ENCODE measurements at places on chromosomes 2 and 18.

- no peak for DNase-seq
Measured at GRCh38 chr2:151729837-151730236, 4.4 kb downstream of the NEB start.

DNA sequence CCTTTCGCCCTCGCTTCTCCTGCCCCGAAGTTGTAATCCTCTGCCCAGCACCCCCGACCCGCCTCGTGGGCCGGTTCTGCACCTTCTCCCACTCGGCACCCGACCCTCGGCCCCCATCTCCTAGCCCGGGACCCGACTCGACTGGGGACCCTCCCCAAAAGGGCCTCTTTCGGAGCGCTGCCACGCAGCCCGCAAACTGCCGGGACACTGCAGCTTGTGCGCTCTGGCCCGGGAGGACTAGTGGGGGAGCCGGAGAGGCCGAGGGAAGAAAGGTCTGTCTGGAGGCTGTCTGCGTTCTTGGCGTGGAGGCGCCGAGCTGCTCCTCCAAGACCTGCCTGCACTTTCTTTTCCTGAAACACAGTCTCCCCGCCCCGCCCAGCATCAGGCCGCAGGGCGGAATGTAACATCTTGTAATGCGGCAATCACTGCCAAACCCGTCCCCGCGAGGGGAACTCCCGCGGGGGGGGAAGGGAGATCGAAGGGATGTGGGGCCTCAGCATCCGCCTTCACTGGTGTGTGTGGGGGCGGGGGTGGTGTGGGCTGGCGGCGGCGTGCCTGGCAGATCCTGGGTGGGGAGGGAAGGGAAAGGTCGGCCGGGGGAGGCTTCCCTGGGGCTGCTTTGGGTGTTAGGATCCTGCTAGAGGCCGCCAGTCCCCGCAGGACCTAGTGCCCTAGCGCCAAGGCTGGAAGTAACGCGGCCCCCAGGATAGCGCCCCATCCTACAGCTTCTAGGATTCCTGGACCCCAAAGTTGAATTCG is 7.4 kb downstream of the DLX2 start:
- no peak for DNase-seq

GRCh38 chr2:107728586-107728985 is 98.1 kb upstream of the RGPD4 start:
- DNase-seq: no peak

- DNase-seq: no peak
Measured at GRCh38 chr2:16687955-16688354, 22.3 kb upstream of the CYRIA start.

DNA sequence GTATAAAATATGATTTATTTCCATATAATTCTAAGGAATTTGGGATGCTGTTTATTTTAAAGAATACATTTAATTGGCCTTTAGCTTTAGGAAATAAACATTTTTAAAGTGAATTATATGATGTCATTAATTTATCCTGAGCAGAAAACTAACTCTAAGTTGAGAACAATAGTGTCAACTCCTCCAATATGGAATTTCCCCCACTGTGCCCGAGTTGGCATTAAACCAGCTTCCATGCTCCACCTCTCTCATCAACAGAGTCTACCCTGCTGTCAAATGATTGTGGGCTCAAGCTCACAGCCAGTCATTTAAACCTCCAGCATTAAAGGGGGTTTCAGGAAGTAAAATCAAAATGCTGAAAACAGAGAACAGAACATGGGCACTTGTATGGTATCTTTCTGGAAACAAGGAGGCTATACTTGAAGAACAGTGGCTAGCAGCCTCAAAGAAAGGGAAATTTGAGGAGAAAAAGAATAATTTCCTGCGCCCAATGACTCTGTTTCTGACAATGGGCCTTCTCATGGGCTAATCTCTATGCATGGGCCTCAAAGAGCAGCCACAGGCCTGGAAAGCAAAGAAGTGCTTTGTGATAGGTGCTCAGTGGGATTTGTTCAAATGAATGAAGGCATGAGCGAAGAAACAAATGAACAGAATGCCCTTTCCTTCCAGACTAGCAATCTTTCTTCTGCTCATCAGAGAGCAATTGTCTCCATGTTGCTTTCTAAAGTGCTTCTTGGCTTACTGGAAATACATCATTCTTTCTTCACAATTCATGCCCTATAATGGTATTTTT is 252.8 kb downstream of the MTX2 start:
- DNase-seq: no peak

DNA sequence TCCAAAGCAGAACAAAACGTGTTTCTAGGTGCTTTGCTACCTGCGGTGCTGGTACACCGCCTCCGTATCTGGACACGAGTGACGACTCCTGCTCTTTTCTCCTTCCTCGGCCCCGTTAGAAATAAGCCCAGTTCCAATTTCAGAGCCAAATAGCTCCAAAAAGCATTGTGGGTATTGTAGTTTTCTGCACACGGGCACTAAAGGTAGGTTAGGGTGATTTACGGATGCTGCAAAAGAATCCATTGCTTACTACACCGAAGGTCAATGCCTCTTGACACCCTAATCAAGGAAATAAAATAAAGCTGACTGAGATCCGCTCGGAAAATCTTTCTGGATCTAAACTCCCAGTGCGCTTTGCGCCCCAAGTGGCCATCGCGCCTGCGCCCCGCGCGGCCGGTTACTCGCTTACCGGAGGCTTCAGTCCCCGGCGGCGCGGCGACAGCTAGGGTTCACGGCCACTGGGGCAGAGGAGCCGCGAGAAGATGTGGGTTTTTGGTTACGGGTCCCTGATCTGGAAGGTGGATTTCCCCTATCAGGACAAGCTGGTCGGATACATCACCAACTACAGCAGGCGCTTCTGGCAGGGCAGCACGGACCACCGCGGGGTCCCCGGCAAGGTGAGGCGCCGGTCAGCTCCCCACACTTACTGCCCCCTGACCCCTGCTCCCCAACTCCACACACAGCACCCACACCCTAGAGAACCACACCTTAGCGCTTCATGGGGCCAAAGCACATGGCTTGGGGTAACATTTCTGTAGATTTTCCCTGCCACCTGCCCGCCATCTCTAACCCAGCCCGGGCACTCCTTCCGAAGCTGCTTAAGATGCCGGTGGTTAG is at the start of gene CHAC2:
TSS of gene CHAC2 (plus strand) at position 400 of the 837 bp plus-strand sequence. CDS start at position 483, 83 bp downstream.
- DNase-seq: peak; percentile 61

DNA sequence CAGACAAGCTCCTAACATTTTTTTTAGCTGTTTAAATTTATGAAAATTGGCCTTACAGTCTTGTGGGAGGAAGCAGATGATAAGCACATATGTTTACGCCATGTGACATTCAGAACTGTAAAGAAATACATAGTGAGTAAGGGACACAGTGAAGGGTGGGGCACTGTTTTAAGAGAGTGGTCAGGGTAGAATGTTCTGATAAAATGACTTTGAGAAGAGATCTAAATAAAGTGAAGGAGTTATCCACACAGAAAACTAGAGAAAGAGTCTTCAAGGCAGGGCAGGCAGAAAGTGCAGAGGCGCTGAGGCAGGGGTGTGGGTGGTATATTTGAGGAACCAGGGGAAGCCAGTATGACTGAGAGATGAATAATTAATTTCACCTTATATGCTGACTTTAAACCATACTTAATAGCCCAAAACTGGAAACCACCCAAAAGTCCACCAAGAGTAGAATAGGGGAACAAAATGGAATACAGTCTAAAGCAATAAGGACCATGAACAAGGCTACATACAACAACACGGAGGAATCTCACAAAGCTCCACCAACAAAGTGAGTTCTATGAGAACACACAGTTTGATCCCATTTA is 8.6 kb downstream of the MREG start:
- DNase-seq: no peak

GRCh38 chr18:72104851-72105250 is 439.3 kb downstream of the CBLN2 start:
- no peak for DNase-seq

DNA sequence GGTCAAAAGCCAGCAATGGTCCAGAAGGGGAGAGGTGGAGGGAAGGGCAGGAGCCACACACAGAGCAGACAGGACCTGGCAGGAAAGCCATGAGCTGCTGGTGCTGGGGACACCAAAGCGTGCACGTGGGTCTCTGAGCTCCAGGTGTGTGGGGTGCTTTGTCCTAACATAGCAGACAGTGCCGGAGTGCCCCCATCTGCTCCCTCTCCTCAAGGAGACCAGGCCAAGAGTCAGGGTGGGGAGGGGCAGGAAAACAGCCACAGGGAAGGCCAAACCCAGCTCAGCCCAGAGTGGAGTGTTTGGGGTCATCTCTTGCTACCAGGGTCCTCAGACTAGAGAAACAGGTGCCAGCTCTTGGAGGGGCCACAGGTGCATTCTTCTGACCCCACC is 4.2 kb upstream of the GPC1 start:
- DNase-seq: no peak

DNA sequence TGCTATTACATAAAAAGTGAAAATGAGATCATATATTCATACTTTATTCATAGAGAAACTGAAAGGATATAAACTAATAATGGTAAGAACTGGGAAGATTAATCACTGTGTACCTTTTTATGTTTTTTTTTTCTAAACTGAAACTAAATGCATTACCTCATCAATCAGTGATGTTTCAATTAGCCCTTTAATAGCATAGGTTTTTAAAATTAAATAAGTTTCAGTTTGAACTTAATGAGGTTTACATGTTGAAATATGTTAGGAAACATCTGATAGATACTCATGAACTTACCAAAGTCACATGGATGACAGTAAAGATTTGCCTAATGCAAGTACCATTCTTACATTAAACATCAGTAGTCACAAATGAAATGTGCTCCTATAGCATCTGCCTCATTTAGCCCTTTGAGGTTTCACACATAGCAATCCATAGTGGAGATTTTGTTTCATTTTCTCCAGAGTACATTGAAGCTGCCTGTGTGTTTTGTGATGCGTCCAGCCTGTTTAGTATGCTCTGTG is 8.9 kb downstream of the MAPRE2 start:
- no peak for DNase-seq

GRCh38 chr2:156331572-156332283 is 793 bp downstream of the NR4A2 start:
- no peak for DNase-seq

- no peak for DNase-seq
Measured at GRCh38 chr18:55003695-55004094, 44.4 kb upstream of the CCDC68 start.

- no peak for DNase-seq
Measured at GRCh38 chr2:29055601-29056000, 18.7 kb downstream of the PCARE start.

GRCh38 chr18:26714739-26715138 is 150.8 kb downstream of the AQP4 start:
- DNase-seq: no peak

GRCh38 chr2:202638721-202639120 is 4.0 kb downstream of the FAM117B start:
- DNase-seq: no peak

DNA sequence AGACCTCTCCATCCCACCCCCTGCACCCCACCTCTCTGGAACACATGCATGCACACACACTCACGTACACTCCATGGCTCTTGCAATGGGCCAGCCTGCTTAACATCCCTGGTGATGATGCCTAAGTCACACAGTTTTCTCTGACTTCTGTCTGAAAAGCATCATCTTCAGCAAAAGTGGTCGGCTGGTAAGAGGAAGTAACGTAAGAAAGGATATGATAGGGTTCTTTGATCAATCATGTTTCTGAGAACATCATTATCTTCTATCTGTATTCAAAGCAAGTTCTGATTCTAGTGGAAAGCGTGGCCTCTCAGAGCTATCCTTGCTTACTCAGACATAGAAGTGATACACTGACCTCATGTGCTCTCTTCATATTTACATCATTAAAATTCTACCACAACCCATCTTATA is 11.4 kb upstream of the NDUFV2 start:
- DNase-seq: no peak
